HS-27A (cell line): ENCODE measurements at places on chromosomes 7 and 10.

DNA sequence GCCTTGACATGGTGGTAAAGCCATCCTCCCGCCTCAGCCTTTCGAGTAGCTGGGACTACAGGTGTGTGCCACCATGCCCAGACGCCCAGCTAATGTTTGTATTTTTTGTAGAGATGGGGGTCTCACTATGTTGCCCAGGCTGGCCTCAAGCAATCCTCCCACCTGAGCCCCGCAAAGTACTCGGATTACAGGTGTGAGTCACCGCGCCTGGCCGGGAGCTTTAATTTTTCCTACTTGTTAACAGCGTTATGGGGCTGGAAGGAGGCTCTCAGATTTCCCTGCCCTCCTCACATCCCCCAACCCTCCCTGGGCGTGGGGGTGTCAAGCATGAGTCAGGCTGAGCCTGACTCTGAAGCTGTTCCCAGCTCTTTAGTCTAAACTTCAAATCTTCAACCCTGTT is 8.3 kb downstream of the ALKBH4 start:
- no peak for DNase-seq

DNA sequence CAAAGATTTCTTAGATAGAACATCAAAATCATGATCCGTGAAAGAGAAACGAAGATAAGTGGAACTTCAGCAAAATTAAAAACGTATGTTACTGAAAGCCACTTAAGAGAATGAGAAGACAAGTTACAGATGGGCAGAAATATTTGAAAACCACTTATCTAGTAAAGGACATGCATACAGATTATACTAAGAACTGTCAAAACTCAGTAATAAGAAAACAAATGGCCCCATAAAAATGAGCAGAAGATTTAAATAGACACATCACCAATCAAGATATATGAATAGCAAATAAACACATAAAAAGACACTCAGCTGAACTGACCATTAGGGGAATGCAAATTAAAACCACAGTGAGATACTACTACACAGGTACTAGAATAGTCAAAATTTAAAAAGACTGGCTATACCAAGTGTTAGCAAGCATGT is 343.7 kb downstream of the PTEN start:
- no peak for DNase-seq

- no peak for DNase-seq
Measured at GRCh38 chr10:96960872-96961271, 128.8 kb downstream of the LCOR start.

DNA sequence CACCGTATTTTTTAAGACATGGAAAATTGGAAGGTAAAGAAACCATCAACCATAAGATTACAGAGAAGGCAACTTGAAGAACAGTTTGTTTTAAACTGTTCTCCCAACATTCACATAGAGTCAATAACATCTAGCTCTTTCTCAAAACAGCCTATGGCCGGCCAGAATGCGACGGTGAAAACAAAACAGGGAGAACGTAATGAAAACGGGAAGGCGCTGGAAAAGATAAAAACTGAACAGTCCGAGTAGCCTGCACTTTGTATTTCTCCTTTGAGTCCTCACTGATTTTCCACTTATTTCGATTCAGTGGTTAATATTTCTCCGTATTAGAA is 637 bp downstream of the MICU1 start:
- no peak for DNase-seq
